Ovary (tissue), 10 donors: ENCODE measurements at places on chromosomes 16 and 17.

DNA sequence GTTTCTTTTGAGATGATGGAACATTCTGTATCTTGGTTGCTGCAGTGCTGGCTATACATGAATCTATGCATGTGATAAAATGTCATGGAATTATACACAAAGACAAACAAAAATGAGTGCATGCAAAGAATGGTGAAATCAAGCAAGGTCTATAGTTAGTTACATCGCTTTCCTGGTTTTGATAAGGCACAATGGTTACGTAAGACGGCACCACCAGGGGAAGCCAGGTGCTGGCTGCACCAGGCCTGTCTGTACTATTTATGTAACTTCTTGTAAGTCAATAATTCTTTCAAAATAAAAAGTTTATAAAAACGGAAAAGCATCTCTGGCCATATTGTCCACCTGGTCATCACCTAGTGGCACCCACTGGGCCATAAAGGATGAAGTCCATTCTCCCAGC is 46.5 kb downstream of the ARHGAP27 start:
- no peak for DNase-seq

GRCh38 chr16:546909-547770 is 13.1 kb upstream of the PRR35 start:
- DNase-seq: peak; percentile 88

GRCh38 chr16:8623634-8624033 is 2.1 kb downstream of the METTL22 start:
- no peak for DNase-seq

DNA sequence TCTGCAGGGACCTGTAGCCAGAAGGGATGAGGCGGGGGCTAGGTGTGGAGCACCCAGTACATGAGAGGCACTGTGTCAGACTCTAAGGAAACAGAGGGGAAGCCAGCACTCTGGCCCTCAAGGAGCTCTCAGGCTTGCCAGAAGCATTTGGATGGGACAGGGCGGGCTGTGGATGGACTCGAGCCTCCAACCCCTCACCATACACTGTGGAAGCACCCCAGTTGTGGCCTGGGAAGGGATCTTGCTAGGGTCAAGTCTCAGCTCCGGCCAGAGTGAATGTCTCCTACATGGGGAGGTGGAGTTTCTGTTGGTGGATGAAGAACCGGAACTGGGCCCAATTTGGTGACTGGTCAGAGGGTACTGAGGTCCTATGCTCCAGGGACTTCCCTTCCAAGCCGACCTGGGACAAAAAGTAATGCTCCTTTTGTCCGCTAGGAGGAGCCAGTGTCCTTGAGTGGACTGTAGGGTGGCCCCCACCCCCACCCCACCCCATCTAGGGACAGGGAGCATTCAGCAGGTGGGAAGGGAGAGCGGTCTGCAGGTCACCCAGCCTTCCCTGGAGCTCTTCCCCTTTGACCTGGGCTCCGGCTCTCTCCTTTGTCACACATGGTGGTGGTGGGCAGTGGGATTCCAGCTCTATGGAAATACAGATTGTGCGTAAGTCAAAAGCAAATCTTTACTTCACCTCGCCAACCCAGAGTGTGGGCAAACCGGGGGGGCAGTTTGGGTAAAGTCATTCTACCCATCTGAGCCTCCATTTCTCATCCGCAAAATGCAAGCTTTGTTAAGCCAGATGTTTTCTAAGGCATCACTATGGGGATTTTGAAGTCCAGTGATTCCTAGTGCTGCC is 20.4 kb upstream of the PHB1 start:
- DNase-seq: no peak

DNA sequence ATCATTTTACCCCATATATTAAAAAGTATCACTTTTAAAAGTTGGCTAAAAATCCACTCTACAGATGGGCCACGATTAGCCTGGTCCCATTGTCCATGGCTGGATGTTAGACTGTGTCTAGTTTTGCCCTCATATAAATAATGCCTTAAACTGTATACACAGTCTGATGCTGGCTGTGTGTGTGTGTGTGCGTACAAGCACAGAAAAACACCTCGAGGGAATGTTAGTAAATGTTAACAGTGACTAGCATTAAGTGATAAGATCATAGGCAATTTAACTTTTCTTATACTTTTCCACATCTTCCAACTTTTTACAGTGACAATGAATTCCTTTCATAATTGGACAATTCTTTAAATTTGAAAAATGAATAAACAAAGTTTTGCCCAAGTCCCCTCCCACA is 8.2 kb downstream of the NOS2 start:
- DNase-seq: no peak

DNA sequence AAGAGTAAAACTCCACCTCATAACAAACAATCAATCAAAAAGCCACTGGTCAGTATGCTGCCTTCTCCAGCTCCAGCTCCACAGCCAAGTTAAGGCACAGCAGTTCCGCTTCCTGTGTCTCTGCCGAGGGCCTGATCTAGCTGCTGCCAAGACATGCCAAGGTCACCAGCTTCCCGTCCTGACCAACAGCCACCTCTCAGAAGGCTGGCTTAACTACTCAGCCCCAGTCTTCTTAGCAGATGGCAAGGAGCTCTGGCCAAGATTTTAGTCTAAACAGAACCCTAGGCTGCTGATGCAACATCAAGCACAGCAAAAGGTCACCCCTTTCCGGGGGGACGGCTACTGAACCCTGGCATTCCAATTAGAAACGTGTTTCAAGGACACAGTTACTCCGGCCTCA is 17.7 kb upstream of the MNT start:
- peak; percentile 59 for DNase-seq

DNA sequence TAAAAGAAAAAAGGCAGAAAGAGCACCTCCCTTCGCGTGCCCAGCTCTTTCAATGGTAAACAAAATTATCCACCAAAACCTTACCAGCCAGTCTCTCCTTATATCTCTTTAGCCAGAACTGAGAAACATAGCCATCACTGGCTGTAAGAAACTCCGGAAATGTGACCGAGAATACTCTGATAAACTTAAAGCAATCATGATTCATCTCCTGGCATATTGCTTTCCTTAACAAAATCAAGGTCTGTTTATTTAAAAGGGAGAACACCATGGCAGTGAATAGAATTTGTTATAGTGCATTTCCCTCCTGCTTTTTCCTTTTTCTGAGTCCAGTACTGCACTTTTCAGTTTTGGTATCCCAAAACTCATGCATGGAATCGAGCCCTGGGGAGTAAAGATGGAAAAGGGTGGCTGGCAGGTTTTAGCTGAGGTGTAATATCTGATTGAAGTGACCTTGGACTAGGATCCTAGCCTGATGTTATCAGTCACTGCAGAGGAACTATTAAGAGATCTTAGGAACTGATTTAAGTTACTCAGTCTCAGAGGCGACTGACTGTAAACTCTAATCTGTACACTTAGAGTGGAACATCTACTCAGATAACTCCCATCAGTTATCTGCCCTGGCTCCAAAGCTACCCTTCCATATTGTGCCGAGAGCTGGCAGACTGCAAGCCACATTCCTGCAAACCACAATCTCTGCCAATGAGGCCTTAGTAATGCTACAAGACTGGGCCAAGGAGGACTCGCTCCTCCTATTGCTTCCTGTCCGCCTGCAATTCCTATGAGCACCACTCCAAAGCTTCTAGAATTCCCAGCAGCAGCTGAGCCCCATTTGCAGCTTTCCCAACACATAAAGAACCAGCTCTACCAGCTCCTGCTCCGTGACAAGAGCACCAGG is 7.4 kb upstream of the COX10 start:
- DNase-seq: no peak

DNA sequence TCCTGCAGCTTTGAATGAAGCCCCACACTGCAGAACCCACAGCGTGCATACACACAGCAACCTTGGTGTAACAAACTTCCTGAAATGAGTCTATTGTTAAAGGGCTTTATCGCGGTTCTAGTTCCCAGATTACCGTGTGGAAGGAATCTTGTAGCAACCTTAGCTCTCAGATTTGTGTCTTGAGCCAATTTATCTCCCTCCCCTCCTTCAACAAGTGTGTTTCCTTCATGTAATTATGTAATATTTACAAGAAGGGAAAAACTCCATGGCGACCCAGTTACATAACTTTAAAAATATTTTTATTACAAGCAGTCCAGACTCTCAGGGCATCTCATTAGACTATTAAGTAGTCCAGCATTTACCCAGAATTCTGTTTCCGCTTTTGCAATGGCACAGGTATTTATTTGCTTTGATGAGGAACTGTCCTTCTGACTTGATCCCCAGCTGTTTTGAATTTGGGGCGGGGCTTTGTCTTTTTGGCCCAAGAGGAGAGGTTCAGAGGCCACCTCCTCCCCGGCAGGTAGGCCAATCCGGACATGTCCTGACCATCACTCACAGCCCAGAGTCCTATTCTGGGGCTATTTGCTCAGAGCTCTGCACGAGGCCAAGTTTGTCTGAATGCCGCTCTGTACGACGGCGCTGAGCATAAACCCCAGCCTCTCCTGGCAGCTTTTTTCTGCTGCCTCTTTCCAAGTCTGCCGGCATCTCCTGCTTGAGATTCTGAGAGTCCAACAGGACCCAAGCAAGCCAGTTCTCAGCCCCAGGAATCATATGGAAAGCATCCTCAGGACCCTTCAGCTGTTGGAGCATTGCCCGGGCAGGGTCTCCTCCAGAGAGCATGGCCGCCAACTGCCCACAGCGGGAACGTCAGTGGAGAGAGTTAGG is 35.6 kb downstream of the CLEC16A start:
- peak; percentile 55 for DNase-seq

- no peak for DNase-seq
Observed at GRCh38 chr17:63546308-63547082, 3.8 kb upstream of the DCAF7 start.
